AG08396 (cell line): ENCODE measurements at places on chromosomes 7 and 10.
A peak's percentile ranks its signal among the peaks of the same experiment; 100 is the strongest.

GRCh38 chr10:926075-926698 lies 5.3 kb downstream of the LARP4B start:
- no peak for DNase-seq

DNA sequence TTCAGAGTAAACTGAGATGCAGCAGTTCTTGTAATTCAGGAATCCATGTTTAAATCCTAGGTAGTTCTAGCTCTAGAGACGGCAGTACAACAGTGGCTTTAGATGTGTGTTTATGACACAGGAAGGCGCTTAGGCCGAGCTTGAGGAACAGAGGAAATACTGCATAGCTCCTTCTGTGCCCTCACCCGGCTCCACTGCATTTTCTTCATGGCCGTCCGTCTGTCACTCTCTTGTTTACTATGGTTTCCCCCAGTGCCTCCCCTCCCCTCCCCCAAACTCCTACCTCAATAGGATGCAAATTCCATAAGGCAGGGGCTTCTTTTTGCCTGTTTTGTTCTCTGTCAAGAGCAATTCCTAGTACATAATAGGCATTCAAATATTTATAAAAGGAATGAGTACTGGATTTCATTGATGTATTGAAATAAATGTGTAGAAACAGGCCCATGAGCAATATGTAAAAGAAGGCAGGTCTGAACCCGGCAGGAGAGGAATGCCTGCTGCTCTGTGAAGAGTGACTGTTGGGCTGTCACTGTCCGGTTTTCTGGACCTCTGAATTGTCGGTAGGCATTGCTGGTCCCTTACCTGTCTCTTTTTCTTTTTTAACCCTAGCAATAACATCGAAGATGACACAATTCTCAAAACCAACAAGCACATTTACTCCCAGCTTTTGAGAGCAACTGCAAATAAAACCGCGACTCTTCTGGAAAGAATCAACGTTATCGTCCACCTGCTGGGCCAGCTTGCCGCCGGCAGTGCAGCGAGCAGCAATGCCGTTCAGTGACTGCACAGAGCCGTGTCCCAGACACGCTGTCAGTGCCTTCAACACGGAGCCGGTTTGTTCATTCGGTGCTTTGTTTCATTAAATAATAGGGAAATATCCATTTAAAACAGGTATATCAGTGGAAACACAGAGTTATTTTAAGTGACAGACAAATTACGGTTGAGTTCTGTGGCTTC lies 12.7 kb downstream of the MMP21 start:
- no peak for DNase-seq

DNA sequence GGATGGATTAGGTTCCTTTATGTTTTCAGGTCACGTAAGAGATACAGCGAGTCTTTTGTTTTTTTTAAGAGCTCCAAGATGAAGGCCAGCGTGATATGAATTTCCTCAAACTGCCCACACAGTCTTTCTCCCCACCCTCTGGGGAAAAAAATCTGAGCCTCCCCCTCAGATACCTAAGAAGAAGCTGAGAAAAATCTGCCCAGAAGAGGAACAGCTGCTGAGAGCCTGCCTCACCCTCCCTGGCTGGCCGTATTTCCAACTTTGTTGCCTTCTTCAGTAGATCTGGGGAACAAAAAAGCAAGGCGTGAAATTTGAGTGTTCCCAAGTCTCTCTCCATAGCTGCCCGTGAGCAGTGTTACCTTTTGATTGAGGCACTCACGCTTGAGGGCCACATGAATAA lies 208.1 kb downstream of the KIAA1217 start:
- no peak for DNase-seq

DNA sequence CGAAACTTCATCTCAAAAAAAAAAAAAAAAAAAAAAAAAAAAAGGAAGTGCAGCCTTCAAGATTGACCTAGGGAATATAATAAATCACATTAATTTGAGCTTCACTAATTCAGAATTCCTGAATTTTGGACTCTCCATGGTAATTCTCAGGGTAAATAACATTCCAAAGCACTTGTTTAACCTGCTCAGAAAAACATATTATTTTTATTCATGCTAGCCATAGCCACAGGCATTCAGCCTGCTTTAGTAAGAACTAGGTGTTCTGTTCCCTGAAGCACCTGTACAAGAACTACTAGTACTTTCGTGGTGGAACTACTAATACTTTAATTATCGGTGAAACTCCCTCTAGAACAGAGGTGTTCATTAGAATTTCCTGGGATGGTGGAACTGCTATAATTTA lies 169.3 kb downstream of the RTKN2 start:
- DNase-seq, result no peak

DNA sequence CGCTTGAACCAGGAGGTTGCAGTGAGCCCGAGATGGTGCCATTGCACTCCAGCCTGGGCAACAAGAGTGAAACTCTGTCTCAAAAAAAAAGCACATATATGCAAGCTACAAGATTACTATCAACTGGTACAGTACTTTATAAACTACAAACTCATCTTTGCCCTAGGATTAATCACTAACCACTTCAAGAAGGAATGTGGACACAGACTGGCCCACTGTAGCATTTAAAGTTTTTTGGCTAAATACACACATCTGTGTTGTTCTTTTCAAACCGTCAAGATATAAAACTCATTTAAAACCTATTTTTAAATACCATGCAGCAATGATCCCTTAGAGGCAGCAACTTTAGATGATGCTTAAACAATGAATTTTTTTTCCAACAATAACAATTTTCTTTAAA lies 205.4 kb downstream of the IMMP2L start:
- DNase-seq, result no peak

GRCh38 chr7:157841773-157842370 lies 505.1 kb downstream of the DNAJB6 start:
- DNase-seq, result no peak

DNA sequence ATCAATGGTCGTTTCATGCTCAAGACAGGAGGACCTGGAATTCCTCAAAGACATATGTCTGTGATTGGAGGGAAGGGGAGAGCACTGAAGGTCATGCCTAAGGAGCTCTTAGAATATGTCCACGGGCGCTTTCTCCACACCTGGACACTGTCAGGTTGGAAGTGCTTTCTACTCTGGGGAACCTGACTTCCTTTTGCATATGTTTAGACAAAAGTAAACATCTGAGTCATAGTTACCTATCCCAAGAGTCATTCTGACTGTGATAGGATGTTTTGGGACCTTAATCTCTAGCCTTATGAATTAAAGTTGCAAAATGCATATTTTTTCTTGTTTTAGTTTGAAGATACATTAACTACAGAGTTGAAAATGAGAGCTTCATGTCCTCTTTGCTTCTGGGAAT lies 251.7 kb downstream of the KLF6 start:
- no peak for DNase-seq

DNA sequence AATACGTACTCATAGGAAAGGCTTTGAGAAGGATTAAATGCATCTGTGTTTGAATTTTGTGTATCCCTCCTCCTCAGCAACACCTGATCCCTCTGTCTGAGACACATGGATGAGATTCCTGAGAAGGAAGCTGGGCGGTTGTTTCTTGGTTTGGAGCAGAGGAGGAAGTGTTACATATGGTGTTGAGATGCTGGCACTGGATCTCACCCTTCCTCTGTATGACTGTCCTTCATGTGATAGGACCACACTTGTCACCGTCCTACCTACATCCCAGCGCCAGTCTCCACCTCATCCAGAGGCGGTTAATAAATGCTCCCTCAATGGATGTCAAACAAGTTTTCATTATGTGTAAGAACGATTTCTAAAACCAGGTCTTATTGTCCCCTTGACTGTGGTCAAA lies 49.4 kb upstream of the KLF6 start:
- DNase-seq, result no peak

DNA sequence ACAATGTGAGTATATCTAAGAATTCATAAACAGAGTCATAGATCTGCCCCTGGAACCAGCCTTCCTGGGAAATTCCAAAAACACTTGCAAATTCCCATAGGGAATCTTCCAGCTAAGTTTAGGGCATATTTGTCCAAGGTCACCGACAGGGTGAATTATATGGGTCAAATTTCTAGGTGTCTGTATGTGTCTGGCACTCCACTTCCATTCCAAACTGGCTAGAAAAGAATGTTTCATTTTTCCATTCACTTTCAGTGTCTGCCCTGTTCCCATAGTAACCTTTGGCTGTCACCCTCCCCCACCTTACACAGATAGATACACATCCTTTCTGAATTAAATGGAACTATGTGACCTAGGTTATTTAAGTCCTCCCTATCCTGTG lies 230.9 kb downstream of the CREB5 start:
- DNase-seq, result no peak

DNA sequence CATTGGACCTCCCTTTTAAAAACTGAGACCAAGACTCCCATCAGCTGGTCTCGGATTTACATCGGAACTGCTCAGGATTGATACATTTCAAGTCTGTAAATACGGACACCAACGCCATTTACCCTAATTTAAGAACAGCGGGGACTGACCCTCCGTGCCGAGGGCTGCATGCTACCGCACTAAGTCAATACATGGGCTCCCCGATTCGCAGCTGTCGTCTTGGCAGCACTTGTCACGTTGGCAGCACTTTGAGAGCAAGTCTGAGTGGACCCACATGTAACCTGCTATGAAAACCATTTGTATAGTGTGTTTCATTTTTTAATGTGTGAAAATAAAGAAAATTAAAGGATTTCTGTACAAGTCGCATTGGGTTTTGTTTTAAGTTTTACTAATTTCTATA lies 83.4 kb downstream of the EZH2 start:
- no peak for DNase-seq

DNA sequence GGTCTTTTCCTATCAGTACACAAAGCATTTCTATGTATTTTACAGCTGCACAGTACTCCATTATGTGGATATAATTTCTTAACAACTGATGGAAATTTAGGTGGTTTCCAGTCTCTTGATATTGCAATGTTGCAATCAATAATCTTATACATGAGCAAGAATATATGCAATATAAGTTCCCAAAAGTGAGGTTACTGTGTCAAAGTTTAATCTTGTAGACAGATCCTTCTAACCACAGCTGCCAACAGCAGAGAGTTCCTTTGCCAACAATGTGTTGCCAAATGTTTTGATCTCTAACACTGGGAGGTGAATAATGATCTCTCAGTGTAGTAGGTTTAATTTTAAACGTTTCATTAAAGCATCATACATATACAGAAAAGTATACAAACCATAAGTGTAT lies 54.5 kb downstream of the CUL2 start:
- DNase-seq, result no peak

- DNase-seq, result no peak
Measured at GRCh38 chr7:98836811-98837629, 32.8 kb downstream of the TMEM130 start.

DNA sequence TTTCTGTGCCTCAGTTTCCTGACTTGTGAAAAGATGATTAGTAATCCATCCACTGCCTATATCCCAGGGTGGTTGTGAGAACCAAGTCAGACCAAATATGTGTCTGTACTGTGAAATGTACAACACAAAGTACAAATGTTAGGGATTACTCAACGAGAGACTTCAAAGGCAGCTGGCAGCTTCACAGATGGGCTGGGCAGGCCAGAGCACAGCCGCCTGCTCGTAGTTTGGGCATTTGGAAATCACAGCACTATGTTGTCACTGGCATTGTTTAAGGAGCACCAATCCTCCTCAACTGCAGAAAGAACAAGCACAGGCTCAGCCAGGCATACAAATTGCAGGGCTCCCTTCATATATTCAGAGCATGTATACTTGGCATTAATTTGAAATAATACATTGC lies 64.5 kb upstream of the C10orf90 start:
- no peak for DNase-seq

DNA sequence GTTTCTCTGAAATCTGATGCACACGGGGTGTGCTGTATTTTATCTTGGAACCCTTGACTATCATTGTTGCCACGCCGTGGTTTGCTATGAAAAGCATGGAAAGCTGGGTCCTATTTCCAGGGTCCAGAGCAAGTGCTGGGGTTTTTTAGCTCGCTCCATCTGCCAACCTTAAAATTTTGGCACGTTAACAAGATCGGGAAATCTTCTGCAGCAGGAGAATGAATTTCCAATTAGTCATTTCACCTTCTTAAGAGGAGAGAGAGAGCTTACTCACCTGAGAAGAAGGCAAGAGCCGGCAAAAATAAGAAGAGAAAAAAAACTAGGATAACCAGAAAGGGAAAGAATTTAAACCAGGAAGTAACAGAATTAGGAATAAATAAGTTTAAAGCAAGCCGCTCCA lies 223.6 kb upstream of the CELF2 start:
- no peak for DNase-seq

DNA sequence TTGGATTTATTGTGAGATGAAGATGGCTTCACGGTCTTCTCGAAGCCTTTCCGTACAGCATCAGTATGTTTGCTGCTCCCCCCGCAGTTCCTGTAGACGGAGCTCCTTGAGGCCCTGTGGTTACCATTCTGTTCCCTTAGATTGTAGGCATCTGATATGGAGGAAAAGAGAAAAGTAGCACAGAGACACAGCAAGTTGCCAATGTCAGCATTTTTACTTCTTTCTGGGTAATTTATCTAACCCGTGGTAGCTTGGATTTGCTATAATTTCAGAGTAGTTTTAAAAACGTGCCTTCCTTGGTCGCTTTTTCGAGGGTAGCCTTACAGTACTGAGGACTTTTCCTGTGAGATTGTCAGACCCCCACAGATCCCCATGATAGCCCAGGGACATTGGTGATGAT lies 37.5 kb downstream of the WDR37 start:
- no peak for DNase-seq

DNA sequence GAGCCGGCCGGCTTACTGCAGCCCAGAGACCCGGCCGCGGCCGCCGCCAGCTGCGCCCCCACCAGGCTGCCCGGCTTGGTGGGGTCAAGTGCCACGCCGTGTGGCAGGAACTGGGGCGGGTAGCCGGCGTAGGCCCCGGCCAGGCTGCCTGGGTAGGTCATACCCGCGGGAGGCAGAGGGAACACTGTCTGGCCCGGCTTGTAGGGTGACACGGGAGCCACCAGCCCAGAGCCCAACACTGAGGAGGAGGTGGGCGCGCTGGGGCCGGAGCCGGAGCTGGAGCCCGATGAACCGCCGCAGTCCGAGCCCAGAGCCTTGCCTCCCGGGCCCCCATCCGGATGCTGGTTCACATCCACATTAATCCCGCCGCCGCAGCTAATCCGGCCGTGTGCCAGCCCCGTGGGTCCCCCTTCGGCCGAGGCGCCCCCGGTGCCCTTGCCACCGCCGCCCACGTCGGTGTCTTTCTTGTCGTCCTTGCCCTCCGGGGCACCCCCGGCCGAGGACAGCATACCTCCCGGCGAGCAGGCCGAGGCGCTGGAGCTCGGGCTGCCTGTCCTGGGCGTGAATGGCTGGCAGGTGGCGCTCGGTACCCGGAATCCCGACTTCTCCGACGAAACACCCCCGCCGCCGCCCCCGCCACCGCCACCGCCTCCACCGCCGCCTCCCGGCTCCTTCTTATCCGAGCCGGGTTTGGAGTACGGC lies 2.0 kb downstream of the ZNF503 start:
- peak; percentile 80 for DNase-seq

GRCh38 chr10:128058750-128059134 lies 67.5 kb downstream of the MKI67 start:
- DNase-seq, result no peak
